KBM-7 (cell line): ENCODE measurements at places on chromosomes 3 and 15.

DNA sequence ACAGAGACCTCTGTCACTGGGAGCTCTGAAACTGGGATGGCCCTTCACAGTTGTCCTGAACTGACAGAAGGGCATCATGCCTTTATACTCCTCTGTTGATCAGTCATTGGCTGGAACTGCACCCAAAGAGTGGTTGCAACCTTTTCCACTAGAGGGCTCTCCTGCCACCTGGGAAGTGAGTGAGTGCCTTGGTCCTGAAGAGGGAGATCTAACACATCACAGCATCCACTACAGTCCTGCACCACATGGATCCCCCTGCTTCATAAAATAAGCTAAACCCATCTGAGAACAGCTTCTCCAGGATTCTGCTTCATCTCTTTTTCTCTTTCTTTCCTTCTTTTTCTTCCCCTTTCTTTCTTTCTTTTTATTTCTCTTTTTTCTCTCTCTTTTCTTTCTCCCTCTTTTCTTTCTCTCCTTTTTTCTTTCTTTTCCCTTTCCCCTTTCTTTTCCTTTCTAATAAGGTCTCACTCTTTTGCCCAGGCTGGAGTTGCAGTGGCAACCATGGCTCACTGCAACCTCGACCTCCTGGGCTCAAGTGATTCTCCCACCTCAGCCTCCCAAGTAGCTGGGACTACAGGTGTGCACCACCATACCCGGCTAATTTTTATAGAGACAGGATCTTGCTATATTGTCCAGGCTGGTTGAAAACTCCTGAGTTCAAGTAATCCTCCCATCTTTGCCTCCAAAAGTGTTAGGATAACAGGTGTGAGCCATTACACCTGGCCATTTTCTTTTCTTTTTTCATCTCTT is 42.8 kb upstream of the RAF1 start:
- DNase-seq, result peak; percentile 85

- no peak for DNase-seq
Observed at GRCh38 chr3:123716411-123716810, 131.6 kb upstream of the HACD2 start.

- peak; percentile 53 for DNase-seq
Observed at GRCh38 chr3:127970966-127971592, 56.0 kb downstream of the KBTBD12 start.

- no peak for DNase-seq
Observed at GRCh38 chr15:39575180-39575579, 5.7 kb upstream of the THBS1 start.

GRCh38 chr3:124274051-124274450 is 282.1 kb upstream of the ROPN1 start:
- no peak for DNase-seq
